ENCODE measurements at places on chromosomes 11 and 22.

- DNase-seq, result no peak
Measured at GRCh38 chr11:134142536-134142935, 73.7 kb downstream of the JAM3 start.

GRCh38 chr22:45263463-45264269, 21.1 kb upstream of the UPK3A start:
- DNase-seq, result no peak

DNA sequence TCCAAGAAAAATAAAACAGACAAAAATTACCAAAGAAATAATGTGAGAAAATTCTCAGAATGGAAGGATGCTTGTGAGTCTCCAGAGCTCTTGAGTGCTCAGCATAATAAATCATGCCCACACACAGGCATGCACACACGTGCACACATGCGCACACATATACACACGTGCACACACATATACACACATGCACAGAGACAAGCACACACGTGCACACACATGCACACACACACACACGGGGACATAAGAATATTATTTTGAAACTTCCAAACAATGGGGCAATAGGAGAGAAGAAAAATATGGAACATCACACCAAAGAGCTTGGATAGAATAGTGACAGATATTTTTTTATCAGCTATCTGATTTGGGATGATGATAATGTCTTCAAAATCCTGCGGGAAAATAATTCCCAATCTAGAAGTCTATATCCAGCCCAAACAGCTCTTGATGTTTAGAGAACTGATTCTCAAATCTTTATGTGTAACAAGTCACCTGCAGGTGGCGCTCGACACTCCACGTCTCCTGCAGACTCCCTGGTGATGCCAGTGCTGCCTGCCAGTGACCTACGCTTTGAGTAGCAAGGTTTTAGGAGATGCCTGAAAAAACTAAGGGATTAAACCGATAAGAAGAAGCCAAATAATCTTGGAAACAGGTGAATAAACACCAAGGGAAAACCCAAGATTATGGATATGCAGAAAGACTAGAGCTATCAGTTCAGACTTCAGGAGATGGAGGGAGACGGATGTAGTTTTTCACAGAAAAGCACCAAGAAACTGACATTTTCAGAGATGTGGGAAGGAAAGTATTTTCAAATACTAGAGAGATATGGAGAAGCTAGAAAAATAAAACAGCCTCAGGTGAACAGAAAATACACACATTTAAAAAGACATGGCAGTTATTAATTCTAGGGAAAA, 743.6 kb downstream of the ETS1 start:
- peak; percentile 90 for DNase-seq

- DNase-seq, result no peak
Measured at GRCh38 chr22:26848244-26848920, 191.0 kb downstream of the MIAT start.

- no peak for DNase-seq
Measured at GRCh38 chr22:29831958-29832357, 6.1 kb downstream of the ASCC2 start.

GRCh38 chr11:122229481-122230384, 113.7 kb upstream of the BLID start:
- peak; percentile 28 for DNase-seq

- no peak for DNase-seq
Measured at GRCh38 chr11:2466869-2467694, 22.3 kb downstream of the KCNQ1 start.

GRCh38 chr22:22025320-22026156, 43.0 kb upstream of the TOP3B start:
- no peak for DNase-seq

GRCh38 chr11:123129920-123130319, 65.1 kb downstream of the CLMP start:
- no peak for DNase-seq

- no peak for DNase-seq
Measured at GRCh38 chr11:117790279-117790678, 6.7 kb downstream of the DSCAML1 start.

DNA sequence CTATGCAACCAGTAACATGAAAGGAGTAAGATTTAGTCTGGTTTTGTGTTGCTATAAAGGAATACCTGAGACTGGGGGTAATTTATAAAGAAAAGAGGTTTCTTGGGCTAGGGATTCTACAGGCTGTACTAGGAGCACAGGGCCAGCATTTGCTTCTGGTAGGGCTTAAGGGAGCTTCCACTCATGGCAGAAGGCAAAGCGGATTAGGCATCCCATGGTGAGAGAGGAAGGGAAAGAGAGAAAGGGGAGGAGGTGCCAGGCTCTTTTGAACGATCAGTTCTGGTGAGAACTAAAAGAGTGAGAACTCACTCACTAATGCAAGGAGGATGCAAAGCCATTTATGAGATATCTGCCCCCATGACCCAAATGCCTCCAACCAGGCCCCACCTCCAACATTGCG, 283.2 kb downstream of the OPCML start:
- no peak for DNase-seq
